ENCODE measurements at places on chromosomes 11 and 22. TPM values are rescaled to one million over a fixed set of nuclear protein-coding genes. Genes with fewer than 3 reads are reported as not detected.

The UCP2 gene
- 84.6 TPM for total RNA-seq

The OR8D1 gene
- total RNA-seq = not detected

The TRIM66 gene
- 1.7 TPM for total RNA-seq

The MRGPRE gene
- total RNA-seq = not detected

The FIBIN gene
- not detected for total RNA-seq

The DEFB131B gene
- total RNA-seq = not detected

The PLAAT5 gene
- not detected for total RNA-seq

The IL18 gene
- total RNA-seq = 97.1 TPM

The VSIG10L2 gene
- total RNA-seq = not detected

The CHRNA10 gene
- 1.5 TPM for total RNA-seq

The FGF19 gene
- total RNA-seq = 0.05 TPM

The ANO1 gene
- 2.1 TPM for total RNA-seq

The KDELR3 gene
- total RNA-seq = 17.9 TPM

The APOA4 gene
- not detected for total RNA-seq

The ANO5 gene
- total RNA-seq = 1.9 TPM

The NLRP6 gene
- total RNA-seq = not detected

The CEP164 gene
- 18.6 TPM for total RNA-seq

The CXCR5 gene
- total RNA-seq = 0.10 TPM

The OR52N1 gene
- not detected for total RNA-seq

The TYR gene
- total RNA-seq = not detected

The SLC22A8 gene
- not detected for total RNA-seq

The TESMIN gene
- 6.7 TPM for total RNA-seq

The TENM4 gene
- 0.17 TPM for total RNA-seq

The LRRC56 gene
- total RNA-seq = 0.54 TPM

Data from A549 treated with Mapracorat at 1 μM for 4 hours (cell line).